ENCODE measurements at places on chromosomes 4 and X.

- no peak for DNase-seq
Observed at GRCh38 chrX:25019707-25020390, 4.1 kb upstream of the ARX start.

GRCh38 chr4:173057901-173058300 lies 110.7 kb upstream of the GALNT7 start:
- DNase-seq: no peak

DNA sequence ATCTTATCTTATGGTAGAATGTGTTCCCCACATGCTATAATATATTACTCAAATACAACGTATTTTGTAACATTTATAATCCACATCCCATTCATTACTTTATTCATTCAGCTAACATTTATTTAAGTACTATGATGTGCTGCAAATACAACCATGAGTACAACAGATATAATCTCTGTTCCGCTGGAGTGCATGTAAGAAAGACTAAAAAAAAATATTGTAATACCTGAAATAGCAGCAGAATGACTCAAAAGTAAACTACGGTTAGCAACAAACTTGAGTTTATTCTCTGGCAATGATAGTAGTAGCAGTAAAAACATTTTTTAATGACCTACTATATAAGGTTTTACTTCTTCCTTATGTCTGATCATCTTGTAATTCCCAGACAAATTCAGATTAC lies 1776.3 kb downstream of the STIM2 start:
- no peak for DNase-seq

- no peak for DNase-seq
Observed at GRCh38 chrX:24839331-24839730, 145.6 kb downstream of the POLA1 start.

DNA sequence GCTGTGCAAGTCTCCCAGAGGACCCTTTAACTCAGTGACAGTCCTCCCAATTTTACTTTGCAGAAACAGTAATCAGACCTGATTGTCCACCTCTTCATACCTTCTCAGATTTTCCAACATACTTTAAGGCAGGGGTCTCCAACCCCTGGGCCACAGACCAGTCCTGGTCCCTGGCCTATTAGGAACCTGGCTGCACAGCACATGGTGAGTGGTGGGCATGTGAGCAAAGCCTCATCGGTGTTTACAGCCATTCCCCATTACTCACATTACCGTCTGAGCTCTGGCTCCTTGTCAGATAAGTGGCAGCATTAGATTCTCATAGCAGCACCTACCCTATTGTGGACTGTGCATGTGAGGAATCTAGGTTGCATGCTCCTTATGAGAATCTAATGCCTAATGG lies 74.3 kb downstream of the TECRL start:
- DNase-seq: no peak

DNA sequence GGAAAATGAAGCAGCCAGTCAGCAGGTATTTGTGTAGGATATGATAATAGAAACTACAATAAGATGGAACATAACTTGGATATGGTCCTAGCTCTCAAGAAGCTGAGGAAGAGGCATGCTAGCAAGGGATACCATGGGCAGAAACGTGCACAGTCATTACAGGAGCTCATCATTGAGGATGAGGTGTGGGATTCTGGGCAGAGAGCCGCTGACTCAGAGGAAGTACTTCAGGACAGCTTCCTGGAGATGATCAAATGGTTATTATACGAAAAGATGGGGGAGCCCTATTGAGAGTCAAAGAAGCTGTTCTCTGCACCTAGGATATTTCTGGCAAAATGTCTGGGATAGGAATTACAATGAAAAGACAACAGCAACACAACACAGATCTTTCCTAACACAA lies 116.0 kb upstream of the PDE5A start:
- no peak for DNase-seq

DNA sequence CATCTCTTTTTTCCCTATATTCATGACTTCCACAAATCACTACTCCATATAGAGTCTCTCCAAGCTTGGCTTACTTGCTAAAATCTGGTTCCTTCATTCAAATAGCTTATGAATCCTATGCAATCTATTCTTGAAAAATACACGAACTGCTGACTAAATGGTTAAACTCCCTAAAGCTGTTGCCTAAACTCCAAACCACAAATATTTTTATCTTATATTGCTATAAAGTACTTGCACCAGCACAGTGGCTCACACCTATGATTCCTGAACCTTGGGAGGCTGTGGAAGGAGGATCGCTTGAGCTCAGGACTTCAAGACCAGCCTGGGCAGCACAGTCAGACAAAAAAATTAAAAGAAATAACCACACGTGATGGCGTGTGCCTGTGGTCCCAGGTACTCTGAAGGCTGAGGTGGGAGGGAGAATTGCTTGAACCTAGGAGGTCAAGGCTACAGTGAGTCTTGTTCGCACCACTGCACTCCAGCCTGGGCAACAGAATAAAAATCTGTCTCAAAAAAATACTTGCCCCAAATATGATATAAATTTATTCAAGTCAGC lies 2.2 kb downstream of the FBXO8 start:
- DNase-seq: no peak

DNA sequence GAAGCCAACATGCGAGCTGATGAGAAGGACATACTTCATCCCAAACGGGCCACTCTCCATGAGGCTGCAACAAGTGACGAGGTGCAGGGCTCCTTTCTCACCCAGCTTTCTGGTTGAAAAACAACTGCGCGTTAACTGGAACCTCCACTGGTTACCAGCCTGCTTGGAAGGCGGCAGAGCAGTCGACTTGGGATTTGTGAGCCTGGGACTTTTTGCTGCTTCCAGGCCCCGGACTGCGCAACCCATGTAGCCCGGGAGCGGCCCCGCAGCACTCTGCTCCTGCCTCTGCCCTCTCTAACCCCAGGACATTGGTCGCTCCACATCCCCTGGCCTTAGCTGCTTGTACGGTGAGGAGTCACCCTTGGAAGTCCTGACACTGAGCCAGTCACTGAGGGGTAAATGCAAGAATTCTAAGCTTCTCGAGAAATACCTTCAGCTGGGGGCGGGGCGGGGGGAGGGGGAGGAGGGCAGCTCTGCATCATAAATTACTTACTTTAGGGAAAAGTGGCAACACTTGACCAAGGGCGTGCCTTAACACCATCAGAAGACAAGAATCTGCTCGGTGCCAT lies 72.7 kb downstream of the MTMR1 start:
- no peak for DNase-seq

- DNase-seq: no peak
Observed at GRCh38 chr4:170231377-170231776, 141.6 kb upstream of the AADAT start.

DNA sequence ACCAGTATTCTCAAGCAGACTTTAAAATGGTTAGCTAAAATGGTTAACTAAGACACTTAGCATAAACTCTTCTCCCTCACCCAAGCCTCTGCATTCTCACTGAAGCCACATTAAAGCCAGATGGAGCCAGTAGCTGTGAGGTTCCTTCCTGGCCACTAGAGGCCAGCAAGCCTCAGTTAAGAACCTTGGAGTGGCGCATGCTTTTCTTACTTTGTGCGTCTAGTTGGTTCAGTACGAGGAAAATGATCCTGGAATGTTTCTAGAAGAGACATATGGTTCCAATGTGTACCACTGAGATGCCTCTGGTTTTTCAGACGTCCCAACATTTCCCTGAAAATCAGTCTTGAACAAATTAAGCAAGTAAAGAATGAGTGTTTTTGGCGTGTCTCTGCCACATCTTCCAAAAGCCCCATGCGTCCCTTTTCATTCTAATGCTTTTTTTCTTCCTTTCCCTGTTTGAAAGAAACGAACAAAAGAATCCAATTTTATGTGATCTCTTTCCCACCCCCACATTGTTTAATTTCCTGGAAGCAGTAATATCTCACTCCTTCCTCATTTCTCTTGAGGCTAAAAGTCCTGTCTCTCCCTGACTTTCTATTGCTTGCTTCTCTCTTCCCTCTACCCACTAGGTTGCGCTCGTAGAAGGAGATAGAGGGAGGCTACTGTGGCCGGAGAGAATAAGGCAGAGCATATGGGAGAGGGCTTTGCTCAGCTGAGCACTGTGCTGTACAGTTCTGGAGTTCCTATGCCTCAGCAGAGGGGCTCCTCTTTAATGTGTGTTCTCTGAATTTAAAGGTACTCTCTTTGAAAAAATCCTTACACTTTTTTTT lies 82.9 kb upstream of the TAB3 start:
- no peak for DNase-seq

DNA sequence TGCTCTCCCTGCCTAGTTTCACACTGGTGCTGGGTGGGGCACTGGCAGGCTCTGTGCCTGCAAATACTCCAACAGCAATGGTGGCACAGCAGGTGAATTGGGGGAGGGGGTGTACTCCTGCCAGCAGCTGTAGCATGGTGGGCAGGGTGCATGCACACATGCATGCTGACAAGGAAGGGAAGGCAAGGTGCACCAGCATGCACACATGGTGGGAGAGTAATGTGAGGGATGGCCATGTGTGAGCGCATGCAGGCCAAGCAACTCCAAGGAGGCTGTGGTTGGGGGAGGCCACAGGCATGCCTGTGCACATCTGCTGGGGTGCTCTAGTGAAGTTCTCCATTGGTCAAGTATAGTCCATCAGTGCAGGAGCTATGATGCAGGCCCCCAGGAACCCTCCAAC lies 54.5 kb upstream of the INPP4B start:
- no peak for DNase-seq

GRCh38 chrX:47607091-47607490 lies 12.6 kb downstream of the SYN1 start:
- no peak for DNase-seq

- DNase-seq: no peak
Observed at GRCh38 chrX:32448945-32449344, 762.4 kb downstream of the DMD start.

GRCh38 chr4:71008196-71008595 lies 14.7 kb downstream of the DCK start:
- DNase-seq: no peak

- DNase-seq: no peak
Observed at GRCh38 chrX:19177721-19178120, 55.5 kb upstream of the ADGRG2 start.

DNA sequence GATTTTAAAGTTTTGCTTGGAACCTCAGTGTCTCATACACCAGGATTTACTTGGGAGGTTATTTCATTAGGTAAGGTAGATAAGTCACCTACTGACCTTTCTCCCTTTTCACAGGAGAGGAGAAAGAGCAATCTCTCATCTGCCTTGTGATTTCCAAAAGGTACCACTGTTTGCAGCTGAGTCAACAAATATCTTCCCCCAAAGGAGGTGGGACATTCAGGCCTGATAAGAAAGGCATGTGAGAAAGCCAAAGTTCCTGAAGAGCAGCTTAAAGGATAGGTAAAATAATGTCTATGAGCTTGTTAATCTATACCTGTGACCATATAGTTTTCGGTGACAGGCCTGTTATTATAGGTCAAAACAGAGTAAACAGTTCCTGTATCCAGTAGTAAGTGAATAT lies 45.0 kb downstream of the FAM47B start:
- no peak for DNase-seq

DNA sequence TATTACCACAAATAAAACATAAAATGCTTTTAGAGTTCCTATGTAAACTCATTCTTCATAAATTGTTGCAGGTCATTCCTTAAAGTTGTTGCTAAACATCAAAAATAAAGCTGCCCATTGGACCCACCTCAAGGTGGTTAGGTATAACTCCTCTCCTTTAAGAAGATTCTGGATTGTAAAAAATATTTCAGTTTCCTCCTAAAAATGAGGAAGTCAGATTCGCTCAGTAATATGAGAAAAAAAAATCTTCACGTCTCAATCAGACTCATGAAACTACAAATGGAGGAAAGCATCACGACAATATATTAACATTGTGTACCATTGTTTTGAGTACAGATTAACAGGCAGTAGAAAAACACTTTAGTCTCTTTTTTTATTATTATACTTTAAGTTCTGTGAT lies 105.9 kb downstream of the DDX60 start:
- DNase-seq: no peak

DNA sequence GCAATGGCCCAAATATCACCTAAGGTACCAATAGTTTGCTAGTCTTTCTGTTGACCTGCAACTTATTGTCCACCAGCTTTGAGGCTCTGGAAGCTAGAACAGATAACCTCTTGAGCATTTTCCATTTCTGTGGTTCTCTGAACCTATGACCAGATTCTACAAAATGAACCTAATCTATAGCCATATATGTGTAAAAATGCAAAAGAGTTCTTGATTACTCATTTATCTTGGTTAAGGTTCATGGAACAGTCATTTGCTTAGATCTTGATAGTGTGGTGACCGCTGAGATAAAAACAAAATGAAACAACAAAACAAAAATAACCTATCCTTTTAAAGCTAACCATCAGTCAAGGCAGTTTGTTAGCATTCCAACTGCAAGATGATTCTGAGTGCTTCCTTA lies 9.3 kb upstream of the GATB start:
- no peak for DNase-seq

- DNase-seq: no peak
Observed at GRCh38 chrX:148555101-148555500, 54.7 kb downstream of the AFF2 start.

DNA sequence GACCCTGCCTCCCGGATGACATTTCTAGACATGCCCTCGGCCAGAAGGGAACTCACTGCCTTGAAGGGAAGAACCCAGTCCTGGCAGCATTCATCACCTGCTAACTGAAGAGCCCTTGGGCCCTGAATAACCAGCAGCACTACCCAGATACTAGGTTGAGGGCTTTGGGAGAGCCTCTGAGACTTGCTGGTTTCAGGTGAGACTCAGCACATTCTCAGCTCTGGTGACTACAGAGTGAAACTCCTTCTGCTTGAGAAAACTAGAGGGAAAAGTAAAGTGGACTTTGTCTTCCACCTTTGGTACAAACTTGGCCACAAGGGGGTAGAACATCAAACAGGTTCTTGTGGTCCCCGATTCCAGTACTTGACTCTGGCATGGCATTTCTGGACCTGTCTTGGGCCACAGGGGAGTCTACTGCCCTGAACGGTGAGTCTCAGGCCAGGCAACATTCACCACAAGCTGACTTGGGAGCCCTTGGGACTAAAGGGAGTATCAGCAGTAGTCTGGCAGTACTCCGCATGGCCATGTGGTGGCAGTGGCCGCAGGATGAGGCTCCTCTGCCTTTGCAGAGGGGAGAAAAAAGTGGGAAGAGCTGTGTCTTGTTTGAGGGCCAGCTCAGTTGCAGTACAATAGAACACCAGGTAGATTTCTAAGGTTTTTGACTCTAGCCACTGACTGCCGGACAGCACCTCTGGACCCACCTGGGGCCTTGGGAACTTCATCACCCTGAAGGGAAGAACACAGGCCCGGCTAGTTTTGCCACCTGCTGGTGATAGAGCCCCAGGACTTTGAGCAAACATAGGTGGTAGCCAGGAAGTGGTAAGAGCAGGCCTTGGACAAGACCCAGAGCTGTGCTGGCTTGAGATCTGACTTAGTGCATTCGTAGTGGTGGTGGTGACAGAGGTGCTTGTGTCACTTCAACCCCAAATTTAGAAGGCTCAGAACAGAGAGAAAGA lies 414.8 kb downstream of the OPHN1 start:
- DNase-seq: no peak

GRCh38 chr4:53476232-53477037 lies 99.0 kb downstream of the FIP1L1 start:
- DNase-seq: no peak

GRCh38 chr4:6568689-6569332 lies 6.2 kb upstream of the MAN2B2 start:
- no peak for DNase-seq

Data from cardiac septum (tissue), 1 donor.